ENCODE measurements at places on chromosomes 2 and 18. TPM values are rescaled to one million over a fixed set of nuclear protein-coding genes. Genes with fewer than 3 reads are reported as not detected.

The SULT1C4 gene
- not detected for total RNA-seq

GRCh38 chr2:153360239-153360638, 118.3 kb downstream of the RPRM start:
- H3K27me3 ChIP-seq, result no peaks in the 10 kb centered on the region
- no peak for DNase-seq
- H3K4me3 ChIP-seq, result no peak overlapping the region
- no peaks in the 10 kb centered on the region for H3K36me3 ChIP-seq

DNA sequence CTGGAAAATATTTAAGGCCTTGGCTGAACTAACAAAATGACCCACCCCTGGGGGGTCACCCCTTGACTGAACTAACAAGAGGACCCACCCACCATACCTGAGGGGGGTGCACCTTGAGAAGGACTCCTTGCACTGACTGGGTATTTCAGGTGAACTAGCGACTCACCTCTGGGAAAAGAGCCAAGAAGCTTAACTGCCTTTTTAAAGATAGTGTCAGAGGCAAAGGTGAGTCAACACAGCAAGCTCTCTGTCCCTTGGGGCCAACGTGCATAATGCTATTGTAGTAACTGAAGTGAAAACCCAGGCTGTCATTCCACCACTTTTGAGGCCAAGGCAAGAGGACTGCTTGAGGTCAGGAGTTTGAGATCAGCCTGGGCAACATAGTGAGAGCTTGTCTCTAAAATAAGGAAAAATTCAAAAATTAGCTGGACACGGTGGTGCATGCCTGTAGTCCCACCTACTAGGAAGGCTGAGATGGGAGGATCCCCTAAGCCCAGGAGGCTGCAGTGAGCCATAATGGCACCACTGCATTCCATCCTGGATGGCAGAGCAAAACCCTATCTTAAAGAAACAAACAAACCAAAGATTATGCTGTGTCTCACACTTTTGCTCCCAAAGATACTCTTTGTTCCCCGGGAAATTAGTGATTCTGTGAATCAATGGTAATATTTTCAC, 36.4 kb upstream of the ZCCHC2 start:
- peak overlapping the region; percentile 37 for H3K4me3 ChIP-seq
- H3K4me1 ChIP-seq, result peaks cover 25% of the 10 kb centered on the region
- peak; percentile 96 for DNase-seq
- no peaks in the 10 kb centered on the region for H3K36me3 ChIP-seq

DNA sequence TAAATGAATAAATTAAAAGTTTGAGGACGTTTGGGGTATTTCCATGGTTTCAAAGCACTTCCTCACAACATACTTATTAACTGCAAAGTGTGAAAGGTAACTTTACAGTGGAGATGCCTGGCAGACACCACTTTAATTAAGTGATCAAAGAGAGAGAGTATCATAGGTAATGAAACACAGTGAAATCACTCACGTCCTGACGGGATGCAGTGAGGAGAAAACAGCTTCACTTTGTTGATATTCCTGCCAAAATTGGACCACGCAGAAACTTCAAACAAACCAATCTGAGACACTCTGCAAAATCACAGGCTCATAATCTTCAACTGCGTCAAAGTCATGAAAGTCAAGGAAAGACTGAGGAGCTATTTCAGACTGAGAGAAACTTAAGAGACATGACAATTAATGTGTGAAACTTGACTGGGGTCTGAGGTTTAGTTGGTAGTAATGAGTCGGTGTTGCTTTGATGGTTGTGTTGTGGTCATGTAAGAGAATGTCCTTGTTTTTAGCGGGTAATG, 66.0 kb upstream of the ITGB6 start:
- no peak overlapping the region for H3K4me3 ChIP-seq
- no peaks in the 10 kb centered on the region for H3K36me3 ChIP-seq
- H3K4me1 ChIP-seq, result peaks cover 24% of the 10 kb centered on the region
- no peak overlapping the region for H3K27ac ChIP-seq

GRCh38 chr2:43174368-43174916, 52.0 kb downstream of the ZFP36L2 start:
- DNase-seq, result no peak
- no peak overlapping the region for H3K27ac ChIP-seq
- no peak overlapping the region for H3K4me3 ChIP-seq

The ACTG2 gene
- total RNA-seq, result not detected

GRCh38 chr2:226122041-226122440, 677.6 kb downstream of the IRS1 start:
- H3K4me3 ChIP-seq, result no peak overlapping the region
- 0 out of 2 replicates have a peak, but pooled peaks cover 3% of the 10 kb centered on the region for H3K36me3 ChIP-seq
- H3K27me3 ChIP-seq, result no peaks in the 10 kb centered on the region
- no peak for DNase-seq

GRCh38 chr2:54983345-54984220, 66.7 kb downstream of the RTN4 start:
- H3K36me3 ChIP-seq, result peaks cover 85% of the 10 kb centered on the region
- no peaks in the 10 kb centered on the region for H3K27me3 ChIP-seq
- H3K4me1 ChIP-seq, result peaks cover 68% of the 10 kb centered on the region

- H3K27ac ChIP-seq, result no peak overlapping the region
- H3K27me3 ChIP-seq, result no peaks in the 10 kb centered on the region
- no peaks in the 10 kb centered on the region for H3K4me1 ChIP-seq
- no peaks in the 10 kb centered on the region for H3K36me3 ChIP-seq
- H3K4me3 ChIP-seq, result no peak overlapping the region
These were observed 261.7 kb upstream of the MAP2 start for GRCh38 chr2:209162129-209162528.

The PPP1R1C gene
- total RNA-seq, result 27.5 TPM

GRCh38 chr2:32358111-32358482, 1.3 kb downstream of the BIRC6 start:
- H3K36me3 ChIP-seq, result peaks cover 11% of the 10 kb centered on the region
- H3K4me1 ChIP-seq, result peaks cover 12% of the 10 kb centered on the region
- H3K4me3 ChIP-seq, result peak overlapping the region; percentile 98
- H3K27me3 ChIP-seq, result no peaks in the 10 kb centered on the region
- DNase-seq, result peak; percentile 22

- H3K27me3 ChIP-seq, result peaks cover 37% of the 10 kb centered on the region
- H3K4me1 ChIP-seq, result no peaks in the 10 kb centered on the region
- DNase-seq, result no peak
- no peak overlapping the region for H3K27ac ChIP-seq
- H3K4me3 ChIP-seq, result no peak overlapping the region
These were observed 20.2 kb upstream of the GYPC start for GRCh38 chr2:126635736-126636135.

The TTN gene
- total RNA-seq, result not detected

The LAMA3 gene
- 44.4 TPM for total RNA-seq

GRCh38 chr2:25380586-25381375, 39.1 kb upstream of the DNMT3A start:
- H3K4me3 ChIP-seq, result no peak overlapping the region
- H3K27me3 ChIP-seq, result no peaks in the 10 kb centered on the region
- no peak overlapping the region for H3K27ac ChIP-seq

DNA sequence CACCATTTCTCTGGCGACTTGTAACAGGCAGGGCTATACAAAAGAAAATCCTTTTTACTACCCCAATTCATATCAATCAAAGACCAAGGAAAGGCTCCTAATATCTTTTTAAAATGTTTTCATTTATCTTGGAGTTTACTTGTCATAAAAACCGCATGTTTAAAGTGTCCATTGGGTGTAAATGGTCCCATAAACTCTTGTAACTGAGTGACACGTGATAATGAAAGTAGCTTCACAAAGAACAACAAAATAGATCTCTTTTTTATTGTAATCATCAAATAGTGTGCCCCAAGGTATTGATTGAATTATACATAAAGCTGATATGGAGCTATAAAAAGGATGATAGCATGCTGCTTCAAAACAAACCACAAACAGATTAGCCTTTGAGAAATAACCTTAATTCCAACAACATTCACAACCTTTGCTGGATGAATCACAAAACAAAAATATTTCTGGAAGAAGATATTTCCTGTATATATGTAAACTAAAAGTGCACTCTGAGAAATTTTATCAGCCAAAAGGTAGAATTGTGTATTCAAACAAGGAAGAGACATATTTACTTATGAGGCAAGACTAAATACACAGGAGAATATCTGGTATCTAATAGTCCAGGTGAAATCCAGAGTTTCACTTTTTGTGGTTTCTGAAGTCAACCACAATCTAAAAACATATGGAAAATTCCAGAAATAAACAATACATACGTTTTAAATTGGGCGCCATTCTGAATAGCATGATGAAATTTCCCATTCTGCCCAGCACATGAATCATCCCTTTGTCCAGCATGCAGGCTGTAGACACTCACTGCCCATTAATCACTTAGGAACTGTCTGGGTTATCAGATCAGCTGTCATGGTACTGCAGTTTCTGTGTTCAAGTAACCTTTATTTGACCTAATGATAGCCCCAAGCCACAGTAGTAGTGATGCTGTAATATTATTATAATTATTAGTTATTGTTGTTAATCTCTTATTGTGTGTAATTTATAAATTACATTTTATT, 237.5 kb downstream of the PIK3C3 start:
- no peaks in the 10 kb centered on the region for H3K27me3 ChIP-seq
- H3K27ac ChIP-seq, result no peak overlapping the region
- H3K36me3 ChIP-seq, result no peaks in the 10 kb centered on the region
- DNase-seq, result peak; percentile 39
- no peak overlapping the region for H3K4me3 ChIP-seq

GRCh38 chr2:232890896-232891601, 21.0 kb downstream of the SNORC start:
- no peak overlapping the region for H3K4me3 ChIP-seq
- peak; percentile 62 for DNase-seq
- no peaks in the 10 kb centered on the region for H3K36me3 ChIP-seq
- no peak overlapping the region for H3K27ac ChIP-seq
- peaks cover 3% of the 10 kb centered on the region for H3K4me1 ChIP-seq
- no peaks in the 10 kb centered on the region for H3K27me3 ChIP-seq

Measured in PC-9 (cell line).